ENCODE measurements at places on chromosomes 5 and 9. TPM values are rescaled to one million over a fixed set of nuclear protein-coding genes. Genes with fewer than 3 reads are reported as not detected.

PLPPR1 gene
- total RNA-seq: not detected

DNA sequence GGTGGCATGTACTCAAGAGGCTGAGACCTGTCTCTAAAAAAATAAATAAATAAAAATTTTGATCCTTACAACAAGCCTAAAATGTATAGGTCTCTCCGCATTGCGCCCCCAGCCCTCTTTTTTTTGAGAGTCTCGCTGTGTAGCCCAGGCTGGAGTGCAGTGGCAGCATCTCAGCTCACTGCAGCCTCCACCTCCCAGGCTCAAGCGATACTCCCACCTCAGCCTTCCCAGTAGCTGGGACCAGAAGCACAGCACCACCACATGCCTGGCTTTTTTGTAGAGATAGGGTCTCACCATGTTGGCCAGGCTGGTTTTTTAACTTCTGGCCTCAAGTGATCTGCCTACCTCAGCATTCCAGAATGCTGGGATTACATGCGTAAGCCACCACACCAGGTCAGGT, 2.2 kb upstream of the GARIN3 start:
- H3K27ac ChIP-seq: no peak overlapping the region
- H3K27me3 ChIP-seq: no peaks in the 10 kb centered on the region
- DNase-seq: no peak
- no peak overlapping the region for H3K4me3 ChIP-seq
- H3K36me3 ChIP-seq: no peaks in the 10 kb centered on the region

DNA sequence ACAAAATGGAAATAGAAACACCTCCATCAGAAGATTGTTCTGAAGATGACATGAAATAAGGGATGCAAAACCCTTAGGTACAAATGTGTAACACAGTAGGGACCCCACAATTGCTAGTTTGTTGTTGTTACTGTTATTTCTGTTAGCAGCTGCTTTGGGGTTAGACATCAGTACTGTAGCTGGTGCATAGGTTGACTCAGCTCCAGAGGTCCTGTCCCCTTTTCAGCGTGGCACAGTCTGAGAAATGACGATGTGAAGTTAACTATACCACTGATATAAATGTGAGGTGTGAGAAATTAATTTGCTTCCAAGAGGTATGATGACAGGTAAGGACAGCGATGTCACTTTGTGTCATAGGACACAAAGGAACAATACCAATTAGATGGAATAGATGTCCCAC, 384.6 kb upstream of the KLF4 start:
- no peaks in the 10 kb centered on the region for H3K36me3 ChIP-seq
- H3K27me3 ChIP-seq: no peaks in the 10 kb centered on the region
- no peaks in the 10 kb centered on the region for H3K4me1 ChIP-seq

DNA sequence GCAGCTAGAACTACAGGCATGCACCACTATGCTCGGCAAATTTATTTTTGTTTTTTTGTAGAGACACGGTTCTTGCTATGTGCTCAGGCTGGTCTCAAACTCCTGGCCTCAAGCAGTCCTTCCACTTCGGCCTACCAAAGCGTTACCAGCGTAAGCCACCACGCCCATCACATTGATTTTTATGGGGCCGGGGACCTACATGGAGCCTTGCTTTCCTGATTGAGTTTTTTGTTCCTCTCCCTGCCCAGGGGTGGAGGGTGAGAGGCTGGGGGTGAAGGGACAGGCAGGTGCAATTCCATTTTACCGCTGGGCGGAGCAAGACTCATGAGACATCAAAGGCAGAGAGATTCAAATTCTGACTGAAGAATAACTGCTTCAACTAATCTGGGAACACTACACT, 1.9 kb downstream of the ALDH1B1 start:
- H3K27ac ChIP-seq: peak overlapping the region; percentile 94
- no peak for DNase-seq
- H3K4me3 ChIP-seq: no peak overlapping the region
- H3K4me1 ChIP-seq: peaks cover 31% of the 10 kb centered on the region

GRCh38 chr9:98159790-98160189, 32.6 kb downstream of the CORO2A start:
- H3K4me3 ChIP-seq: no peak overlapping the region
- H3K4me1 ChIP-seq: peaks cover 25% of the 10 kb centered on the region
- H3K27me3 ChIP-seq: no peaks in the 10 kb centered on the region
- H3K36me3 ChIP-seq: peaks cover 10% of the 10 kb centered on the region
